ENCODE measurements at places on chromosomes 4 and X.

DNA sequence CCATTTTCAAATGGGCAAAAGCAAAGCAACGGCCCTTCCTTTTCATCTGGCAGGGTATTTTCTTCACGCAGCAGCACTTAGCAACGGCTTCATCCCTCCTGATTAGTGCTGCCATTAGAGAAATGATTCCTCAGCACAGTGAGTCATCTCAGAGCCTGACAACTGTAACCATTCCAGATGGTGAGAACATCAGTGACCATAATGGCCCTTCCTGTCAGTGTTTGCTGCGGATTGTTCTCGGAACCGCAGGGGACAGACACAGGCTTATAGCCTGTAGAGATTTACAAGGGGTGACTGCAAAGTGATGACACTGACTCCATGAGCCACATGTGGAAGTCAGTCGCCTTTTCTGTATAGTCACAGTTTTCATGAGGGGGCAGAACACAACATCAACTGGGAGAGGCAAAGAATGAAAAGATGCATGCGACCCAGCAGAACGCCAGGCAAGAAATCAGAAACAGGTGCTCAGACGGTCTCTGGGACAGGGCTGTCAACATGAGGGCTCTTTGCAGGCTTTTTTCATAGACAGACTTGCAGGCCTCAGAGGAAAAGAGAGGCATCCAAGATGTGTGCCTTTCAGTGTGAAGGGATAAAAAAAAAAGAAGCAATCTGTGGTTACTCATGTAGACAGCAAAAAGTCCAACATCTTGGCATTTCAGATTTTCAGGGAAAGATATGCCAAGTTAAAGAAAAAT lies 69.9 kb upstream of the FBXW7 start:
- no peak overlapping the region for H3K27ac ChIP-seq
- H3K4me3 ChIP-seq: no peak overlapping the region
- no peak for DNase-seq
- H3K4me1 ChIP-seq: no peaks in the 10 kb centered on the region
- no peaks in the 10 kb centered on the region for H3K27me3 ChIP-seq

DNA sequence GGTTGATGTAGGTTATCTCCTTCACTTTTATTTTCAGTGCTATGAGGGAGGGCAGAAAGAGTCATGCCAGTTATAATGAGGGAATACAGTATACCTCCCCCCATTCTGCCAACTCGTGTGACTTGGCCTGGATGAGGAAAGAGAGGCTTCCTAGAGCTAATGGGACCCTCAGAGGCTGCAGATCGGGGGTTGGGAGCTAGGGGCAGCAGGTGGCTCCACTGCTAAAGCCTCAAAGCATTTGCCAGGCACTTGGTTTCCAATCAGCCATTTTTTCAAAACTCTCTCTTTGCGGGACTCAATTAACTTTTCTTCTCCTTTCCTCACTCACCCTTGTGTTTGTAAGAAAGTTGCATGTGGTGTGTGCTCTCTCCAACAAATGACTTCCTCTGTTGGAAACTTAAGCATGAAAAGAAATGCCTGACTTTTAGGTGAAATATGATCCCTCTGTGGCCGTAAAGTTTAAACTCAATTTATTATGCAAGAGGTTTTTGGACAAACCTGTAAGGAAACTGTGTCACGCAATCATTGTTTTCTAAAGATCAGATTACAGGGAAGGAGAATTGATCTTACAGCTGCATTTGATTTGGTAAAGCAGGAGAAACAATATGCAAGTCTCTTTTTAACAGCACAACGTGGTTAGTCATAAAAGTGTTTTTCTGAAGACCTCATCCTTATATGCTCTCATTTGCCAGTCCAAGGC lies 7.0 kb downstream of the SFRP2 start:
- no peak overlapping the region for H3K4me3 ChIP-seq
- no peaks in the 10 kb centered on the region for H3K4me1 ChIP-seq
- no peaks in the 10 kb centered on the region for H3K36me3 ChIP-seq
- DNase-seq: no peak
- no peak overlapping the region for H3K27ac ChIP-seq

- no peak overlapping the region for H3K4me3 ChIP-seq
- no peaks in the 10 kb centered on the region for H3K27me3 ChIP-seq
- DNase-seq: no peak
- H3K27ac ChIP-seq: no peak overlapping the region
- no peaks in the 10 kb centered on the region for H3K36me3 ChIP-seq
Measured at GRCh38 chr4:95591278-95591677, 42.5 kb upstream of the UNC5C start.

DNA sequence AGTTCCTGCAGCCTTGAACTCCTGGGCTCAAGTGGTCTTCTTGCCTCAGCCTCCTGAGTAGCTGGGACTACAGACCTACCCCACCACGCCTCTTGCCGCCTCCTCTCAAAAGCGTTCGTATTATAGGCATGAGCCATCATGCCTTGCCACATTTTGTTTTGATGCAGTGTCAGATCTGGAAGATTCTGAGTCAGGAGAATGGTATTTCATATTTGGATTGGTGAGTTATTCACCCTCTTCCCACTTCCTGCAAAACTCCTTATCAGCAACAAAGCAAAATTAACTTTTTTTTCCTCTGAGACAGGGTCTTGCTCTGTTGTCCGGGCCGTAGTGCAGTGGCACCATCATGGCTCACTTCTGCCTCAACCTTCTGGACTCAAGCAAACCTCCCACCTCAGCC lies 29.6 kb downstream of the REST start:
- no peak overlapping the region for H3K4me3 ChIP-seq
- H3K27me3 ChIP-seq: no peaks in the 10 kb centered on the region
- H3K27ac ChIP-seq: no peak overlapping the region
- H3K36me3 ChIP-seq: peaks cover 26% of the 10 kb centered on the region

DNA sequence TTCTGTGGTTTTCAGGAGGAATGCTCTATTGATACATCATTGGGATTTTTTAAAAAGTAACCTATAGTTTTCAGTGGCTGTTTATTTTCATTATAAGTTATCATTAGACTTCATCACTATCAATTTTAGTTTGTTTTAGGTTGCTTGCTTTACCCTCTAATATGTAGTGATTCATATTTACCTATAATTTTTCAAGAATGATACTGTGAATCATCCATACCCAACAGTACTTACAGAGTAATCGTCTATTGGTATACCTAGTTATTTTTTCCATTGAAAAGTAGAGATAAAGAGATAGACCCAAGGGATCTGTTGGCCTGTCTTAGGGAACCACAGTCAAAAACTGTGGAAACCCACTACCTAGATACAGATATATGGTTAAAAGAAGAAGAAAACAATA lies 83.3 kb downstream of the KLHL34 start:
- H3K36me3 ChIP-seq: no peaks in the 10 kb centered on the region
- H3K27ac ChIP-seq: no peak overlapping the region
- no peak for DNase-seq

All from left lung (tissue), 14 donors.